GM19239 (cell line): ENCODE measurements at places on chromosomes 5 and 9.

DNA sequence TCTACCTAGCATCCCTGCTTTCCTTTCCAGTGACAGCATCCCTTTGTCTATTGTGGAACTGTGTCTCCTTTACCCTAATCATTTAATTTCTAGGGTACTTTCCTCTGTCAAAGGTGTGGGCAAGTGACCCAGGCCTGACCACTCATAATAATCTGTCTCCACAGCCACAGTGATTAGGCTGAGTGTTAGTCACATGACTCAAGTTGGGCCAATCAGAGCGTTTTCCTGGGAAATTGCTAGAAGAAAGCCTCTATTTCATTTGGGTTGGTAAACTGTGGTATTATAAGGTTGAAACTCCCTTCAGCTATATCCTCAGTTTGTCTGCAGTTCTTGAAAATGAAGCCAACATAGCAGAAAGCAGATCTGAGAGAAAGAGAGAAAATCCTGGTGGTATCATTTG lies 14.2 kb upstream of the AP3B1 start:
- no peak for DNase-seq

DNA sequence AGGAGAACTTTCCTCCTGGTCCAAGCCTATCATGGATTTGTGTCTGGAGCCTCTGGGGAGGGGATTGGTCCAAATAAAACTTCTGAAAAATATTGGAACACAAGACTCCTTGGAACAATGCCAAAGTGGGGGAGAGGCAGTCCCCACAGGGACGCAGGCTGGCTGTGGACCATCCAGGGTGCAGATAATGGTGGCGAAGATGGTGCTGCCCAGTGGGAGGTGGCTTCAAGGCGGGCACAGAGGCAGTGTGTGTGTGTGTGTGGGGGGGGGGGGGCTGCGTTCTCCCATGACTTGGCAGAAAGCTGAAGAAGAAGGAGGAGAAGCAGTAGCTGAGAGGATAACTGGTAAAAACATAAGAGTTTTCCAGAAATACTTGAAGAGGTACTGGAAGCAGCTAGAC lies 186.4 kb downstream of the MELK start:
- no peak for DNase-seq

- no peak for DNase-seq
These were observed 73.9 kb upstream of the UNC5A start for GRCh38 chr5:176736301-176736930.

DNA sequence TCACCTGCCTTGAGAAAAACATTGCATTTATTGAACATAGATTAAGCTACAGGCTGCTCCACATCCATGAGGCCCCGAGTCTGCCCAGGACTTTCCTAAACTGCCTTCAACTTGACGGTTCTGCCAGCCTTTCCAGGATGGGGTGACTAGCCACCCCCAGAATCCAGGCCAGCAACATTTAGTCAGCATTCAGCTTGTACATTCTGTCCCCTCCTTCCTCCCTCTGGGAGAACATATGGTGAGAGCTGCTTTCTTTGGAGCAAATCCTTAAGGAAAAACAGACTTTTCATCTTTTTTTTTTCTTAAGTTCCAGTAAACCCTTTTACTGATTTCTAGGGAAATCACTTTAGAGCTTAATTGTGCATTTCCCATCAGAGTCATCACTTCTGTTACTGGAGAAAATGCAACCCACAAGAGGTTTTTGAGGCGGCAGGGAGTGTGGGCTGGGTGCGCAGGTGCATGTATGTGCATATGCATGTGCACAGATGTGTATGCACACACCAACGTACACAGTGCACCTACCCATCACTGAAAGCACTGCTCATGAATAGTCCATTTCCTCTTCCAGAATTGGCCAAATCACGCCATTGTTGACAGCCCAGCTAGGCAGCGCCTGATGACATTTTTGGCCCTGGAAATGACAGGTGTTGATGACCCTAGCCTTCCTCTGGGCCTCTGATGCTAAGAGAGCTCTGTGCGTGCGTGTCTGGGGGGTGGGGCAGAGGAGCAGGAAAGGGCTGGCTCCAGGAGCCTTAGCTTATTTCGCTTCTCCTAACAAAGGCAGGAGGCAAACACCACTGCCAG lies 145.6 kb downstream of the HSD17B3 start:
- DNase-seq: no peak

GRCh38 chr9:79408200-79408599 lies 163.6 kb upstream of the TLE4 start:
- no peak for DNase-seq

GRCh38 chr5:444226-444625 lies 1.2 kb downstream of the EXOC3 start:
- DNase-seq: no peak

GRCh38 chr5:980966-981365 lies 27.6 kb upstream of the NKD2 start:
- DNase-seq: no peak

DNA sequence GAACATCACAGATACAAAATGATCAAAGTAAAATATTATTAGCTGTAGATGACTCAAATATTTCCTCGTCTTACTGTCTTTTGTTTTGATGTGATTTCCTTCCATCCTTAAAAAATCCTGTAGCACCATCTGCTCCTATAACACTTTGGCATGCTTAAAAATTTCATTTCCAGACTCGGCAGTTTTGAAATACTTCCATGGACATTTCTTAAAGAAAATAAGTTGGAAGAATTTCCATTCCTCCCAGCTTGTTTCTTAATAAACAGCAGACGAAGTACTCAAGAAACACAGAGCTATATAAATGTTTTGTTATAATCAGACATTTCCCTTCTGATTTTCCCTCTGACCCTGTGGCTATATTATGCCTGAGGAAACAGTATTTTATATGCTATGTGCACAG lies 41.2 kb upstream of the SVEP1 start:
- no peak for DNase-seq

- DNase-seq: no peak
These were observed 2.3 kb upstream of the SYK start for GRCh38 chr9:90799271-90799852.

- no peak for DNase-seq
These were observed 629 bp downstream of the ZBTB26 start for GRCh38 chr9:122930541-122931225.

GRCh38 chr5:115417076-115417475 lies 120.6 kb upstream of the CCDC112 start:
- no peak for DNase-seq

- no peak for DNase-seq
These were observed 8.7 kb downstream of the C1QTNF2 start for GRCh38 chr5:160361624-160362228.

DNA sequence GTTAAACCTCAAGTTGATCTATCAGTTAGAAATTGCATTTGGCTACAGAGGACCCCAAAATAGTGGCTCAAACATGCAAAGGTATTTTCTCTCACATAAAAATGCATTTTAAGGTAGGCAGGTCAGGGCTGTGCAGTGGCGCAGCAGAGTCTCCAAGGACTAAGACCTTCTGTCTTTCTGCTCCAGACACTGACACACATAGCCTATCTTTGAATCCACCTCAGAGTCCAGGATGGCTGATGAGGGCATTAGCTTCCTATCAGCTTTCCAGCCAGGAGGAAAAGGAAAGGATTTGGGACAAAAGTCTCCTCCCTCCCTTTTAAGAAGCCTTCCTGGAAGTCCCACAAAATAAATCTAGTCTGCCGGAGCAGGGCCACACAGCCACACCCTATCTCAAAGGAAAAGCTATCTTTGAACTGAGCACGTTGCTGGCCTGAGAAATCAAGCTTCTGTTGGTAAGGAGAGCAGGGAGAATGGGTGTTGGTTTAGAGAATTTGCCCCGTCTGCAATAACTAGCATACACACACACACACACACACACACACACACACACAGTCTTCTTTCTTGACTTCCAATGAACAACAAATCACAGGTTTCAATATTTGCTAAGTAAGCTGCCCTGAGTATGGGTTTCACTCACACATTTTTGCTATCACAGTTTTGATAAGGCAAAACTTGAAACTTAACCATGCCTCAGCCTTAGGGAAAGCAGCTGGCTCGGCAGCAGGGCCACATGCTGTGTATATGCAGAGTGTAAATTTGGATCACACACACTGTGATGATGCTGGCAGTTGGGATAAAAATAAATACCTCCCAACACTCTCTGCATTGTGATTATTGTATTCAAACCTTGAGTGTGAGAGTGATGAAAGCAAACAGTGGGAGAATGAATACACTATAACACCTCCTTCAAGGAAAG lies 116.6 kb upstream of the MAP3K1 start:
- no peak for DNase-seq

DNA sequence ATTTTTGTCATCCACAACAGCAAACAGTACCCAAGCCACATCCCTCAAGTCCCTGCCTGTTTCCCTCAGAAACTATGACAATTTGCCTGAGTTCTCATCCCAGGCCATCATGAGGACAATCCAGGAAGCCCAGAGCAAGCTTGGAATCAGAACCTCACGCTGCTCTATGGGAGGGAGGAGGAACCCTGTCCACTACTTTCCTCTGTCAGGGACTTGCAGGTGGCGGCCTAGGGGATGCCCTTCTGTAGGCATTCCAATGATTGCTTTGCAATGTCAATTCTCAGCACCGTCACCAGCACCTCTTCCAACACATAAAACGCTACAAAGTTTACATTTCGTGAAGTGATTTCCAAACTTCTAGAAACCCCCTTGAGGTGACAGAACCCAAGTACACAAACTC lies 170.4 kb upstream of the FSTL4 start:
- DNase-seq: no peak

- no peak for DNase-seq
These were observed 52.4 kb downstream of the SLIT3 start for GRCh38 chr5:169248550-169248949.

DNA sequence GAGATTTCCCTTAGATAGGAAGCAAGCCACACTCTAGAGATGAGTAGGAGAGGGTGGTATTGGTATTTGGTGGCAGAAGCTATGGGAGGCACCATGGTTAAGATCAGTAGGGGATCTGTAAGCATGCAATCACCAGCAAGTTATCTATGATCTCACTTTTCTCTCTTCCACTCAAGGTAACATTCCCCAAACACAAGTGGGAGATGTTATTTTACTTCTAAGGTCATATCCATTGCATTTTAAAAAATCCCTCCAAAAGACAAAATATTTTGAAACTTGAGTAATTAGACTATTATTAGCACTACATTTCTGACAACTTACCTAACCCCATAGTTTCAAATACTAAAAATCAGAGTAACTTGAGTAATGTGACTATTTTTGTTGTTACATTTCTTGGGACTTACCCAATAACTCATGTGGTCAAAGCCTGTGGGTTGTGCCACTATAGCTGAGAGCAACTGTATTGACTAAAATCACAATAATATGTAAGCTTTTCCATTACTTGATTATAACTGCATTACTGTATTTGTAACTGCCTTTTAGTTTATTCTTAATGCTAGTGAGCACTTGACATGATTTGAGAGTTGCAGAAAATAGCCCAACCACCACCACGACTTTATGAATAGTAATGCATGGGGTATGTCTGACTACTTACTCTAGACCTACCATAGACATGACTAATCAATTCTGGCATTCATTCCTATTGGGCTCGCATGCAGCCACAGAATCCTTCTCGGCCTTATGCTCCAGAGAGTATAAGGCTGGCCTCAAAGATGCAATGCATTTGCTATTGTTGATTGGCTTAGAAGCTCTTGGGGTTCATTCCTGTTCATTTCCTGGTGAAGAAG lies 264.7 kb downstream of the TRIM32 start:
- DNase-seq: no peak

DNA sequence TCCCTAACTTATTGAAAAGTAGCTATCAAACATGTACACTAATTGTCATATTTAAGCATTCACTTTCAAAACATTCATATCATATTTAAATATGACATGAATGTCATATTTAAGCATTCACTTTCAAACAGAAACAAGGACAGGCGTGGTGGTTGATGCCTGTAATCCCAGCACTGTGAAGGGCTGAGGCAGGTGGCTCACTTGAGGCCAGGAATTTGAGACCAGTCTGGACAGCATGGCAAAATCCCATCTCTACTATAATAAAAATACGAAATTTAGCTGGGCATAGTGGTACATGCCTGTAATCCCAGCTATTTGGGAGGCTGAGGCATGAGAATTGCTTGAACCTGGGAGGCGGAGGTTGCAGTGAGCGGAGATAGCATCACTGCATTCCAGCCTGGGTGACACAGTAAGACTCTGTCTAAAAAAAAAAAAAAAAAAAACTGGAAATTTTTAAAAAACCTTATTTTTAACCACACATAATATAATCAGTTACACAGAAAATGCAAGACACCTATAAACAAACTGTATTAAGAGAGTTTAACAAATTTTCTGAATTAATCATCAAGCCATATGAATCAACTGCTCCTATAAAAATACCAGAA lies 88.1 kb downstream of the LPAR1 start:
- DNase-seq: no peak

- peak; percentile 19 for DNase-seq
These were observed 83.0 kb upstream of the GLIS3 start for GRCh38 chr9:4382722-4383317.

DNA sequence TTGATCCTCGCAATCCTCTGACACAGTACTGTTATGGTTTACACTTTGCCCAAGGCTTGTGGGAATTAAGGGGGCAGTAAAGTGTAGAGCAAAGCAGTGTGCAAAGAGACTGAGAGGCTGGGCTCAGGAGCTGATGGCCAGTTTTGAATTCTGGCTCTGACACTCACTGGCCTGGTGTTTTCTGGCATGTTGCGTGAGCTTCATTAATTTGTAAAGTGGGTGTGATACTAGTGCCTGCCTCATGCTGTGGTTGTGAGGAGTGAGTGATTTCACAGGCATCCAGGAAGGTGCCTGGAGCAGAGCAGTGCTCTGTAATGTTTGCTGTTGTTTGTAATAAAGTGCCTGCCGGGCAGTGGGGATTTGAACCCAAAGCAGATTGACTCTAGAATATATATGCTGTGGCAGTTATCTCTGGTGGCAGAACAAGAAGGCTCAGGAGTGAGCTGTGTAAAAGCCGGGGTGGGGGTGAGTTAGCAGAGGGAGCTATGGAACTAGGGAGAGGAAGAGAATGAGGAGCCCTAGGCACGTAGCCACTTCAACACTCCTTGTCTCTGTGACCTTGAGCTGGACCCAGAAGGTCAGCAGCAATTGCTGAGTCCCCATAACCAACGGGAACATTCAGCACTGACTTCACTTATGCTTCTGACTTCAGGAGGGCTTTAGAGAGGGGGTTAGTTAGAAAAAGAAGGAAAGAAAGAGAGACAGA lies 108.5 kb downstream of the DOCK2 start:
- DNase-seq: no peak

GRCh38 chr5:80867233-80867632 lies 92.9 kb upstream of the RASGRF2 start:
- no peak for DNase-seq

DNA sequence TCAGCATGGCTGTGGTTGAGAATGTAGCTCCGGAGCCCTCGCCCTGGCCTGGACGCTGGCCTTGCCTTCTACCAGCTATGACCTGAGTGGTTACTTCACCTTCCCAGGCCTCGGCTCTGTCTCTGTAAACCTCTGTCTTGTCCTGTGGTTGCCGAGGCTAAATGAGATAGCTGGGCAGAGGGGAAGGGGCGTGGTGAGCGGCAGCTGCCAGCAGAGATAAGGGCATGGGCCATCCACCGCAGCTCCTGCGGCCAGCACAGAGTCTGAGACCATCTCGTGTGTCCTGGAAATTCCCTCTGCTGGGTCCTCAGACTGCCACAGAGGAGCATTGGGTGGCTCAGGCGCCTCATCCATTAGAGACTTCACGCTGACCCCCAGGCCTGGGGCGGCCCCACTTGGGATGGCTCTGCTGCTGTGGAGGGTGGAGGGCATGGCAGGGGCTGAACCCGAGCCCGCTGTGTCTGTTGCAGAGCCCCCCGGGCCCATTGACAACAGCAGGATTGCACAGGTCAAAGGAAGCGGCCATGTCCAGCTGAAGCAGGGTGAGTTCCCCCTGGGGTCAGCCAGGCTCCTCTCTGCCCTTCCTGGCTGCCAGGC lies 43.9 kb downstream of the USP20 start:
- DNase-seq: no peak

- DNase-seq: no peak
These were observed 84.0 kb downstream of the COL5A1 start for GRCh38 chr9:134725605-134725940.

GRCh38 chr5:118279540-118280294 lies 708.6 kb downstream of the DTWD2 start:
- no peak for DNase-seq
